ENCODE measurements at places on chromosomes 13 and 19.

DNA sequence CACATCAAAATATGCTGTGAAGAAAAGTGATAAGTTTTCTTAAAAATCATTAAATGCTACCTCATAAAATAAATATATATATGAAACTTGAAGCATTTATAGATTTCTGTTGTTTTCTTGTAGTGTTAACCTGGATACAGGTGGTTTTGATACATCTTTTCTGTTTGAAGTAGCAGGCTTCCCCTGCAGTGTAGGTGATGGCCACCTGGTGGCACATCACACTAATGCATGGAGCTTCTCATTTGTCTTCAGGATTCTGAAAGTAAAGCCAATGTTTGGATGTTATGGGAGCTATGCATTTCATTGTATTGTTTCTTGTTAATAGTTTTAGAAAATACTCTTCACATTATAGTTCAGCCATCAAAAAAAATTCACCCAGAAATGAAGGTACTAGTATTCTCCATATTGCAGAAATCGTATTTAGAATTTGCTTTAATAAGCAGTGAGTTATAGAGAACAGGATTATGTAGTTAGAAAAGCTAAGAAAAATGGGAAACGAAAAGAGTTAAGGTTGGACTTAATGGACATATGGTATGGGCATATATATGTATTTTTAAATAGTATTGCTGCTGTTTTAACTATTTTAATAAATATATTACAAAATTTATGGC is 18.7 kb downstream of the GPR180 start:
- DNase-seq: peak; percentile 18

DNA sequence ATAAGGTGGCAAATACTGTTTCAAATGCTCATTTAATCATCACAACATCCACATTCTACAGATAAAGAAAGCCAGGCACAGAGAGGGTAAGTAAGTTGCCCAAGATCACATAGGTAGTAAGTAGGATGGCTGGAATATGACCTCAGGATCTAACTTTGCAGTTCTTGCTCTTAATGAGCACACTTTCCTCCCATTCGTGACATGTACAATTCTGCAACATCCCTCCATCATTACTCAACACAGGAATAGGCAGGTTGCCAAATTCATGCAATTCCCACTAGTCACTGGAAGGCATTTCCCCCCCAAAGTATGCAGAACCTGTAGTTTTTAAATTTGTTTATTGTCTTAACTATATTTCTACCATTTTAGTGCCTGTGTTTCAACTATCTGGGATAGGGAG is 109.2 kb downstream of the OLFM4 start:
- DNase-seq: peak; percentile 13

DNA sequence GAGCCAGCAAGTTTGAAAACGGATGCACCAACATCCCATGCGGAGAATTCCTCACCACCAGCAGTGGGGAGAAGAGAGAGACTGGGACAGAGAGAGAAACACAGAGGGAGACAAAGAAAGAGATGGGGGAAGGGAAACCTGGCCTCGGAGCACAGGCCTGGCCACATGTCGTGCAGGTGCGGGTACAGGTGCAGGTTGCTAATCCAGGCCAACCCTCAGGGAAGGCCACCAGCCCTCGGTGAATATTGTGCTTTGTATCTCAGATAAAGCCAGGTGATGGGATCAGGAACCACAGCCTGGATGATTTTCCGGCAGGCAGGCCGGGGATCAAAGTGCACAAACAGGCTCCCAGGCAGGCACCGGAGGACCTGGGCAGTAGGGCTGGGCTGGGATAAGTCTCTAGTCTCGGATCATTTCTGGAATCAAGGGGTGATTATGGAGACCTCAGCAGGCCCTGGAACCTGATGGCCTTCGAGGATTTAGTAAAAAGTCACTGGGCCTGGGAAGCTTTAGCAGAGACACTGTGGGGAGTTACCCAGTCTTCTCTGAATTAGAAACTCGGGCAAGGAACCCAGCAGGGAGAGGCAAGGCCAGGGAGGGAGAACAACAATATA is 3.7 kb downstream of the GAS6 start:
- no peak for DNase-seq

DNA sequence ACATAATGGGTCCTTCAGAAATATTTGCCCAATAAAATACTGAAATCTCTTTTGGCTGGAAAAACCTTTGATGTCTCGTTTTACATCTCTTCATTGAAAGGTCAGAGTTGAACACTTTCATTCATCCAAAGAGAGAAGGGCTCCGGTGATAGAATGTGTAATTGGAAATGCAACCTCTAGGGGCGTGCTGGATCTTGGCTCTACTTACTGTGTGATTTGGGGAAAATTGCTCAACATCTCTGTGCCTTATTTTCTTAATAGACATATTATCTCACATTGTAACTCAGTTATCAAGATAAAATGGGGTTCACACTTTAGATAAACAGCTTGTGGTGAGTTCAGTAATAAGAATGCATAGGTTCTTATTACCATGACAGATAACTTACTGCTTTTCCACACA is 1444.1 kb downstream of the SLITRK5 start:
- DNase-seq: no peak

DNA sequence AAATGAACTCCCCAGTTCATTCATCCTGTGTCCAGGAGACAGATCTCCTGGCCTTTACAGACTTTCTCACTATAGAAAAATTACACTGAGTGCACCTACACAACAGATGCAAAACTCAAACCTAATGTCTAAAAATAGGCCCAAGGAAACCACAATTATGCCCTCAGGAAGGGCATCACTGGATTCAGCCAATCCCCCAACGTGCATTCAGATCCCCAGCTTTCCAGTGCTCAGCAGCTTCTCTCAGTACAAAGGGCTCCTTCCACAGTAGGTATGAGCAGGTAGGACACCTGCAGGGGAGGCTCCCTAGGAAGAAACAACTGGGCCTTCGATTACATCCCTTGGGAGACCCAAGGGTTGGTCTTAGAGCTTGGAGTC is 2.1 kb downstream of the ZNF709 start:
- DNase-seq: no peak

DNA sequence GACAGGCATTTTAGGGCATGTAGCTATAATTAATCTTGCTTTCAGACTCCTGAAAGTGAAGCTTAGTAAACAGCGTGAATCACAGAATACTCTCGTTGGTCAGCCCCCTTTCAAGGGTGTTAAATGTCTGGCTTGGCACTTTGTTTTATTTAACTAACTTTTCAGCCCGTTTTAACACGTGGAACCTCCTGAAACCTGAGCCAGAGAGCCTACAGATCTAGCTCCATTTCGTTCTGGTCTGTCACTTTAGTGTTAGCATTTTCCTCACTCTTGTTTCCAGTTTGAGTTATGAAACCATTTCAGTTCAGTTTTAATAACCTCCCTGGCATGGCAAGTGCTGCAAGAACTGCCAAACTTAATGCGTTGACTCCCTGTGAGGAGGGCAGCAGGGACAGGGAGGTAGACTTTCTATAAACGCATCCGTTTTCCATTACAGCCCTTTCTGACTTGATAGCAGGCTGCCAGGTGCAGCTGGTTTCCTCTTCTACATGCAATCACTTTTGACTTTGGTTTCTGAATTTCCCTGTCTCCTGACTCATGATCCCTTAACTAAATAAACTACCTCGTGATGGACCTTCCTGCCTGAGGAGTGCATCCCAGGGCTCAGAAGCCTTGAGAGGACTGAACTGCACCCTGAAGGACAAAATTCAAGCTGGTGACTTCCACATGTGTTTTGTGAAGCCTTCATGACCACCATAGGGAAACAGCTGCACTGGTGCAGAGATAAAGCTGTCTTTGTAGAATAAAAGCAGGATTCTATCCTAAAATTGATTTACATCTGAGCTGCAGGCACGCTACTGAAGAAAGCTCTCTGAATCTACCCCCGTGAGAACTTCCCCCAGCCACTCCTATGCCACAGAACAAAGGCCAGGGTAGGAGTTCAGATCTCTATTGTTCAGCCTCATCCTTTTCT is 192.6 kb downstream of the DLEU7 start:
- no peak for DNase-seq

GRCh38 chr13:36366031-36366430 is 19.8 kb upstream of the SPART start:
- no peak for DNase-seq

- DNase-seq: no peak
Observed at GRCh38 chr13:105790923-105791322, 744.5 kb downstream of the EFNB2 start.

- DNase-seq: no peak
Observed at GRCh38 chr19:33215438-33216197, 10.0 kb downstream of the SLC7A10 start.

GRCh38 chr19:12698138-12698537 is 1.7 kb upstream of the FBXW9 start:
- no peak for DNase-seq

GRCh38 chr19:3047496-3048189 is 14.7 kb downstream of the TLE5 start:
- peak; percentile 64 for DNase-seq

GRCh38 chr19:28631961-28632360 is 581.0 kb downstream of the UQCRFS1 start:
- no peak for DNase-seq

DNA sequence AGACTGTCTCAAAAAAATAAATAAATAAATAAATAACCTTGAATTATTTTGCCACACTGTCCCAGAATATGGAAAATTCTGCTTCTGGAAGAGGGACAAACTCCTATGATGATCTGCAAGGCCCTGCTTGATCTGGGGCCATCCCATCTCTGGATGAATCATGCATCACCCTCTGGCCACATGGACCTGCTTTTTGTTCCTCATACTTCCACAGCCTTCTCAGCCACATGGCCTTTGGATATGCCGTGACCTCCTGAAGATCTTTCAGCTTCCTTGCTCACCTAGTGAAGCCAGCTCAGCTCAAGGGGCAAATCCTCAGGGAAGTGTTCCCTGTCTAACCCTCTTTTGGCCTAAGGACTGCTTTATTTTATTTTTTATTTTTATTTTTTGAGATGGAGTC is 10.3 kb downstream of the IER2 start:
- peak; percentile 64 for DNase-seq

- no peak for DNase-seq
Observed at GRCh38 chr19:9494096-9494495, 4.3 kb downstream of the ZNF560 start.

DNA sequence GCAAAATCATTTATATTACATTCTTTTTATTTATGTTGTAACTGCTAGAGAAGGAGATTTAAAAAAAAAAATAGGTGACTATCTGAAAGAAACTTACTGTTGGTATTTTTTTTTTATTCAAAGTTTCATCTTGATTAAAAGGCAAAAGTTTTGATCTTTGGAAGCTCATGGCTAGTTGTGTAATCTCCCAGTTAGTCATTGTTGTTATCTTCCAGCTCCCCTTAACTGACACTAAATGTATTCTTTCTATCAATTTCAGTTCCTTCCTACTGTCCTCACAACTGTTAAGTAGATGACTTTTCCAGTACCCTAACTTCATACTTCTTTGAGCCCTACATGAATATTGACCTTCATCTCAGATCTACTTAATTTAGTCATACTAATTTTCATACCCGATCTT is 71.1 kb downstream of the PIBF1 start:
- no peak for DNase-seq

GRCh38 chr19:46745521-46746280 is at the start of gene FKRP:
Gene FKRP, plus strand, starts transcription at chr19:46746057. Its CDS starts 9,394 bp downstream, at chr19:46755451.
- no peak for DNase-seq

GRCh38 chr19:3119693-3120380 is 16.0 kb upstream of the GNA15 start:
- DNase-seq: no peak

GRCh38 chr19:10193790-10194499 is 808 bp downstream of the DNMT1 start:
- DNase-seq: peak; percentile 52

- no peak for DNase-seq
Observed at GRCh38 chr13:30140973-30141372, 166.4 kb downstream of the KATNAL1 start.

DNA sequence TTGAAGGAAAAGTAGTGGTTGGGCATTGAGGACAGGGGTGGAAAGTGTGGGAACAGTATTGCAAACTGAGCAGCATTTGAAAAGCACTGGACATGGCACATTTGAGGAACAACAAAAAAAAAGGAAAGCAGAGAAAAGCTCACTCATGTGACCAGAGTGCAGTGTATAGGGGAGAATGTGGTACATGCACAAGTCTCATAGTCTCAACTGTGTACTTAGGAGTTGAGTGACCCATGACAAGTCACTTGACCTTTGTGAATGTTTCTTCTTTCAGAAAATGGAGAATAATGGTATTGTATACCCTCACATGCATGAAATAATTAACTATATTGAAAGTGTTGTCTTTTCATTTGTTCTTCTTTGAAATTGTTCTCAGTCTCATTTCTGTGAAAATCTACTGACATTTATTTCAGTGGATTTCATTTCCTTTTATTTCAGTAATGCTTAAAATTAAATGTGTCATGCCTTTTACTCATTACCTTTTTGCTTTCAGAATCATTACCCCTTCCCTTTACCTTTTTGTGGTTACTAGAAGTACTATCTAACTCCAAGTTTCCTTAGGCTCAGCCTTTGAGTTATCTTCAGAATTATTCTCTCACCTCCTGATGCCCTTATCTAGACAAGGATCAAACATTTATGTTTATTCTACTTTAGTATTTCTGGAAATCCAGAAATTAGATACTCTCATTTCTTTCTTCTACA is 79.1 kb upstream of the MLNR start:
- no peak for DNase-seq

DNA sequence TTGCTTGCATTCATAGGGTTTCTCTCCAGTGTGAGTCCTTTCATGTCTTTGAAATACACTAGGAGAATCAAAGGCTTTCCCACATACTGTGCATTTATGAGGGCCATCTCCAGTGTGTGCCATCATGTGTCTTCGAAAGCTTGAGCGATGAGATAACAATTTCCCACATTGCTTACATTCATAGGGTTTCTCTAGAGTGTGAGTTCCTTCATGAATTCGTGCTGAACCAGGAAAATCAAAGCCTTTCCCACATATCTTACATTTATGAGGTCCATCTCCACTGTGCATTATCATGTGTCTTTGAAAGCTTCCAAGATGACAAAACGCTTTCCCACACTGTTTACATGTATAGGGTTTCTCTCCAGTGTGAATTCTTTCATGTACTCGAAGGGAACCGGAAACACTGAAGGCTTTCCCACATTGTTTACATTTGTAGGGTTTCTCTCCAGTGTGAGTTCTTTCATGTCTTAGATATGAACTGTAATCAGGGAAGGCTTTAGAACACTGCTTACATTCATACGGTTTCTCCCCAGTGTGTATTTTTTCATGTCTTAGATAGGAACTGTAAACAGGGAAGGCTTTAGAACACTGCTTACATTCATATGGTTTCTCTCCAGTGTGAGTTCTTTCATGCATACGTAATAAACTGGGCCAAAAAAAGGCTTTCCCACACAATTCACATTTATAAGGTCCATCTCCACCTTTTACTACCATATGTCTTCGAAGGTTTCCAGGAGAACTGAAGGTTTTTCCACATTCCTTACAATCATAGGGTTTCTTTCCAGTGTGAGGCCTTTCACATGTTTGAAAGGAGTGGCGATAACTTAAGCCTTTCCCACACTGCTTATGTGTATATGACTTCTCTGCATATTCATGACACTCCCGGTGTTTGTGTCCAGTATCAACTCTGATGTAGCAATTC is 21.4 kb downstream of the ZNF44 start:
- no peak for DNase-seq

GRCh38 chr19:19103167-19103566 is 35.1 kb downstream of the TMEM161A start:
- no peak for DNase-seq

- DNase-seq: no peak
Observed at GRCh38 chr13:86830046-86830445, 841.1 kb upstream of the SLITRK5 start.
